HepG2 (cell line): ENCODE measurements at places on chromosomes 7 and 10. TPM values are rescaled to one million over a fixed set of nuclear protein-coding genes. Genes with fewer than 3 reads are reported as not detected.

- H3K36me3 ChIP-seq = no peaks in the 10 kb centered on the region
- no peaks in the 10 kb centered on the region for H3K4me1 ChIP-seq
- no peak overlapping the region for H3K4me3 ChIP-seq
- no peaks in the 10 kb centered on the region for H3K27me3 ChIP-seq
- H3K27ac ChIP-seq = no peak overlapping the region
These were observed 96.8 kb downstream of the TMEM26 start for GRCh38 chr10:61356354-61356753.

DNA sequence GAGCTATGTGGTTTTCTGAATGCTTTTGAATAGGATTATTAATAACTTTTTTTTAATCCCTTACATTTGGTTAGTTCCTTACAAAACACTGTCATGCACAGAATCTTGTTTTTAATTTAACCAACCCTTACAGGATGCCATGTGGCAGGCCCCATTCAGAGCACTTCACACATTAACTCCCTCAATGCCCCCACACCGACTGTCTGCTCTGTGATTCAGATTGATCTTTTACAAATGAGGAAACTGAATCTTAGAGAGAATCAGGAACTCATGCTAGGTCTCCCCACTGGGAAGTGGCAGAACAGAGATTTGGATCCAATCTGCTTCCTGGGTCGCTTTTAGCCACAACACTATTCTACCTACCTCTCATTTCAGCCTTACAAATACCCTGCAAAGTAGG is 195.8 kb upstream of the NPVF start:
- H3K27me3 ChIP-seq = no peaks in the 10 kb centered on the region
- no peak overlapping the region for H3K4me3 ChIP-seq
- no peaks in the 10 kb centered on the region for H3K4me1 ChIP-seq
- H3K27ac ChIP-seq = no peak overlapping the region

DNA sequence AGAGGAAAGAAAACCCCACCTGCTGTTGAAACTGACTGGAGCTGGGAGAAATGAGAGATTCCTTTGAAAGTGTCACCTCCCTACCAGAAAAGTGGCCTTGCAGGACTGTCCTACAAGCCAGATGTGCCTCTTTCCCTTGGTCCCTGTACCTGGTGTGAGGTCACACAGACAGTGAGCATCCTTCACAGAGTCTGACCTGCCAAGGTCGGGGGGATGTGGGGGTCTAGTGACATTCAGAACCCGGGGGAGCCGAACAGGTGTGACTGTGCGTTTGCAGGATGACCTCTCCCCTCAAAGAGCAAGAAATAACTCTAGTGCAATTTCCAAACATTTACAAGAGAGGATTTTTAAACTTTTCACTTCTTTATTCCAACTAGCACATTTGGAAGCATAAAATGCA is 93.4 kb upstream of the ZNF479 start:
- no peak overlapping the region for H3K27ac ChIP-seq
- DNase-seq = no peak
- no peaks in the 10 kb centered on the region for H3K27me3 ChIP-seq
- H3K36me3 ChIP-seq = no peaks in the 10 kb centered on the region

- H3K4me3 ChIP-seq = no peak overlapping the region
- H3K27me3 ChIP-seq = 0 out of 3 replicates have a peak, but pooled peaks cover 3% of the 10 kb centered on the region
- no peak for DNase-seq
- no peaks in the 10 kb centered on the region for H3K4me1 ChIP-seq
- no peak overlapping the region for H3K27ac ChIP-seq
These were observed 67.1 kb upstream of the MAGI2 start for GRCh38 chr7:79520543-79520942.

- no peak for DNase-seq
- H3K4me3 ChIP-seq = no peak overlapping the region
- H3K27ac ChIP-seq = no peak overlapping the region
- H3K36me3 ChIP-seq = no peaks in the 10 kb centered on the region
- H3K4me1 ChIP-seq = no peaks in the 10 kb centered on the region
- no peaks in the 10 kb centered on the region for H3K27me3 ChIP-seq
These were observed 224.2 kb downstream of the XPNPEP1 start for GRCh38 chr10:109698882-109699664.

- H3K4me3 ChIP-seq = no peak within 1 kb of the TSS
- peaks cover 20% of the 10 kb centered on the region; the same call in 2 of the 3 replicates for H3K27me3 ChIP-seq
- H3K27ac ChIP-seq = no peak within 1 kb of the TSS
- no peak for DNase-seq
These were observed at the start of gene MEOX2 for GRCh38 chr7:15686295-15686956. Gene MEOX2 (minus strand): TSS chr7:15686683. CDS start chr7:15686402, 281 bp downstream.

DNA sequence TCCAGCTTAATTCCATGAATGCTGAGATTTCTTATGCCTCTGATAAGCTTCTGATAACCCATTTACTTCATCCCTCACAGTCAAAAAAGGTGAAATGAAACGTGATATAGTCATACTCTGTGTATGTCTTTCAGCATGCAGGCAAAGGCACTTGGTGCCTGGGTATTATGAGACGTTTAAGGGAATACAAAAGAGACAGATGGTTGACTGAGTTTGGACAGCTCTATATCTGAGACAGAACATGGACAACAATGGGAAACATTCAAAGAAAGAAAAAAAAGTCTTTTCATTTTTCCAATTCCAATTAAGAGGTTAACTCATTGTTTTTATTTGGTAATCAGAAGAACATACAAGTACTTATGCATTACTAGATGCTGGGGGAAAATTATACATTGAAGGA is 96.2 kb downstream of the PPP1R17 start:
- DNase-seq = no peak
- no peaks in the 10 kb centered on the region for H3K36me3 ChIP-seq
- H3K27me3 ChIP-seq = no peaks in the 10 kb centered on the region
- no peaks in the 10 kb centered on the region for H3K4me1 ChIP-seq
- no peak overlapping the region for H3K4me3 ChIP-seq

The FAM25A gene
- total RNA-seq = not detected in 2 replicates
